ENCODE measurements at places on chromosomes 3 and 15.

DNA sequence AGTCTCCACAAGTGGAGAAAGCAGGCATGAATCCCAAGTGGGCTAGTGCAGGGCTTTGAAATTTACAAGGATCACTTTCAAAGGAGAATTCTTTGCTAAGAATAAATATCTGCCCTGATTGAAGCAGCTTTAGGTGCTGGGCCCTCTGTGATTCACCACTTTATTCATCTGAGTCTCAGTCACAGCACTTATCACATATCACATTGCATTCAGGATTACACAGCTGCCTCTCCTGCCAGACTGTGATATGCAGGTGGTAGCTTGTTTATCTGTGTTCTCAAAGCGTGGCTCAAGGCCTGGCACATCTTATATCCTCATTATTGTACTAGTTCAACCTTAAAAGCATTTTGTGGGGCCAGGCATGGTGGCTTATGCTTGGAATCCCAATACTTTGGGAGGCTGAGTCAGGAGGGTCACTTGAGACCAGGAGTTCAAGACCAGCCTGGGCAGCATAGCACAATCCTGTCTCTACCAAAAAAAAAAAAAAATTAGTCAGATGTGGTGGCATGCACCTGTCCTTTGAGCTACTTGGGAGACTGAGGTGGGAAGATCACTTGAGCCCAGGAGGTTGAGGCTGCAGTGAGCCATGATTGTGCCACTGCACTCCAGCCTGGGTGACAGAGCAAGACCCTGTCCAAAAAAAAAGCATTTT lies 156.9 kb upstream of the EIF1B start:
- no peak for DNase-seq

DNA sequence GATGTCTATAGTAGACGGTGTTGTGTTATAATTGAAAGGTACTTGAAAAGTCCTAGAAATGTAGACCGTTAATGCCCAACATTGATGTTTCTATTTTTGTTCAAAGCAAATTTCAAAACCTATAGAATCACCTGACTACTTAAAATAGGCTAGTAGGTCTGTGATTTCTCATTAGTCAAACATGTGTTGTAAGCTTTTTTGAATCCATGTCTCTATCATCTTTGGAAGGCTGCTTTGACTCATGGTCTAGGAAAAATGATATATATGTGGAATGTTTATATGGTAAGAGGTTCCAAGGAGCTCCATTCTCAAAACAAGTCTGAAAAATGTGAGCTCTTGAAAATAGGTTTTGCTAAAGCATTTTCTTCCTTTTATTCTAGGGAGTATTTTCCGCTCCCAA lies 375.3 kb downstream of the LPP start:
- DNase-seq: no peak

DNA sequence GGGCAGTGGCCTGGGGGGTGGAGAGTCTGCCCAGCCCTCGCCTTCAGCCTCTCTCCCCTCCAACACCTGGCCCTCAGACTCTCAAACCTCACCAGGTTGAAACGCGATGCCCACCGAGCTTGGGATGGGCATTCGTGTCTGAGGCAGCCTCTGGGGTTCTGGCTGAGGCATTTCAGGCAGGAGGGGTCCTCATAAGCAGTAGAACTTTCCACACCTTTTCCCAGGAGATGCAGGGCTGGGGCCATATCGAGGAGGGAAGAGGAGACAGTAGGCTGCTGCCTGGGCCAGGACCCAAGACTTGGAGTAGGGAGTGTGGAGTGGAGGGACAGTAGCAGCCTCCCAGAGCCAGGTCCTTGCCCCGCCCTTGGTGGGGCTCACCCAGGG lies 24.6 kb downstream of the ACAA1 start:
- no peak for DNase-seq

DNA sequence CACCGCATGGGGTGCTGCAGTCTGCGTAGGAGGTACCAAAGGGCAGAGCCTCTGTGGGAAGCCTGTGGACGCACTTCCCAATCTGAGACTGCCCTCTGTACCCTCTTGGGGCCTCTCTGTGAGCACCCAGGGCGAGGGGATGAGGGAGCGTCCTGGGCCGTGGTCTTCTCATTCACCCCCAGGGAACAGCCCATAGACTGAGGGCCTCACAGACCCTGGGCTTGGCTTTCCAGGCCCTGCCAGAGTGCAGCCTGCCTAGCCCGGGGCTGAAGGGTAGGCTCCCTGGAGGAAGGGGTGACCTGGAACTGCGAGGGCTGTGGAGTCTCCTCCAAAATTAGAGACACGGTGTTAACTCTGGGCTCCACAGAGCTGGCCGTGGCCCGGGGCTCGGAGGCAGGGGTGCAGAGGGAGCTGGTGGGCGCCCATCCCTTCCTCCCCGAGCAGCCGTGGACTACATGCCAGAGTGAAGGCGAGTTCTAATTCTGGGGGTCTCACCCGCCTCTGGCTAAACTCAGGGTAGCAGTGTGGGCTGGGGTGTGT lies 468 bp upstream of the SPTBN5 start:
- no peak for DNase-seq

GRCh38 chr3:40585381-40586016 lies 60.7 kb downstream of the ZNF621 start:
- no peak for DNase-seq

DNA sequence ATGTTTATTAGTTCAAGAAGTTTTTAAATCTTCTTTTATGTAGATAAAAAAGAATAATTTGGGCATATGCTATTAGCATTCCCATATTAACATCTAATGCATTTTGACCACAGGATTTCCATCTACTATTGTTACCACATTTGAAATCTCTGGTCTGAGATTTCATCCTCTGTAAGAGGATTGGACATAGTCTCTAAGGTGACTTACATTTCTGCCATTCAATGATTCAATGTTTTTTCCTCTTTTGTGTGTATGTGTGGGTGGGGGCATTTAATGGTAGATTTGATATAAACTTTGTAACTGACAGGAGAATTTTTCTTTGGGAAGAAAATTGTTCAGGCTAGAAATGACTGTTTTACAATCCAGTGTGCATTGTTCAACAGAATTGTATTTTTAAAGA lies 307.3 kb upstream of the RBMS3 start:
- DNase-seq: no peak

DNA sequence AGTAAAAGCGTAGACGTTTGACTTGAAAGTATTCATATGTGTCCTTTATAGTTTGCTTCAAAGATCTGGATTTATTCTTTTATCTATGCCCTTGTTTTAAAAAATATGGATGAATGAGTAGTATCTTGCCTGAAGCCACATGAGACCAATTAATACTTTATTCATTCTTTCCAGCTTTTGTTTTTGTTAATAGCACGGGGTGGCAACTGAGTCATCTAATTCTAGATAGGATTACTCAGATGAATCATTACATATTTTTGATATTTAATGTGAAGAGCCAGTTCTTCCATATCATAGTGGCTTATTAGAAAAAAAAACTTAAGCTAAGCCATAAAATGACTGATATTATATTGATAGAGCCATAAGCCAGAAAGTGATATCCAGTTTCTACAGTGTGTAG lies 121.9 kb downstream of the BBX start:
- no peak for DNase-seq

DNA sequence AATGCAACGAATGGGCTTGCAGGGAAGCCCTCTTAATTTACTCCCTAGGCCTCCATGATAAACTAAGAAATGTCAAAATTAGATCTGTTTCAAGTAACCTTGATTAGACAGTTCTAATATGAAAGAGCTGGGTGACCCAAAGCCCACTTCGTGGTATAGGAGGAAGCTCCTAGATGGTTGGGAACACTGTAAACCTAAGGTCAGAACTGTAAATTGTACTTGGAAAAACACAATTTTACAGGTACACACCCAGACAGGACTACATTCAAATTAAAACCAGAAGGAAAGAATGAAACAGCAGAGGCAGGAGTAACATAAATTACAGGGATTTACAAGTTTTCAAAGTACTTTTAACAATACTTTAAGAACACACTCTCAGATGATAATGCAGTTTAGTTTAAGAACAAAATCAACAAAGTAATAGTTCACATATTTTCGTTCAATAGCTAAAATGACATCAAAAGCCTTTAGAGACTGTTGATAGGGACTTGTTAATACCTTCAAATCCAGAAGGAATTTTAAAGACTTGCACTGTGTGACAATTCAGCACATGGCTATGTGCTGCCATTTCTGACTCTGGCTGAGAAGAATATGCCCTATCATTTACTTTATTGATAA lies 18.4 kb downstream of the ISL2 start:
- DNase-seq: no peak

DNA sequence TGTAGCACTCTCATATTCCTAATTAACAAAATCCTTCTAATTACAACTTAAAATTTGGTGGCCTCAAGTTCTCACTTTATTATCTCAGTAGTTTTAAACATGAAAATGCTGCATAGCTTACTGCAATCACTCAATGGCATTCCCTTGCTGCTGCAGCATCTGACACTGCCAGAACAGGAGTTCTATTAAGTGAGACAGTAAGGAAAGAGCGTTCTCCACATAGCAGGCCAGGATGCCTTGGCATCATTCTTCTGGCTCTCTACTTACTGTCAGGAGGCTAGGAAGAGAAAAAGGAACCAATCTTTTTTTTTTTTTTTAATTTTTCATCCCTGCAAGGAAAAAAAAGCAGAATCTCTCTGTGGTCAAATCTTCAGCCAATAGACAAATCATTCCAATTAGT lies 3.2 kb downstream of the CNBP start:
- no peak for DNase-seq

DNA sequence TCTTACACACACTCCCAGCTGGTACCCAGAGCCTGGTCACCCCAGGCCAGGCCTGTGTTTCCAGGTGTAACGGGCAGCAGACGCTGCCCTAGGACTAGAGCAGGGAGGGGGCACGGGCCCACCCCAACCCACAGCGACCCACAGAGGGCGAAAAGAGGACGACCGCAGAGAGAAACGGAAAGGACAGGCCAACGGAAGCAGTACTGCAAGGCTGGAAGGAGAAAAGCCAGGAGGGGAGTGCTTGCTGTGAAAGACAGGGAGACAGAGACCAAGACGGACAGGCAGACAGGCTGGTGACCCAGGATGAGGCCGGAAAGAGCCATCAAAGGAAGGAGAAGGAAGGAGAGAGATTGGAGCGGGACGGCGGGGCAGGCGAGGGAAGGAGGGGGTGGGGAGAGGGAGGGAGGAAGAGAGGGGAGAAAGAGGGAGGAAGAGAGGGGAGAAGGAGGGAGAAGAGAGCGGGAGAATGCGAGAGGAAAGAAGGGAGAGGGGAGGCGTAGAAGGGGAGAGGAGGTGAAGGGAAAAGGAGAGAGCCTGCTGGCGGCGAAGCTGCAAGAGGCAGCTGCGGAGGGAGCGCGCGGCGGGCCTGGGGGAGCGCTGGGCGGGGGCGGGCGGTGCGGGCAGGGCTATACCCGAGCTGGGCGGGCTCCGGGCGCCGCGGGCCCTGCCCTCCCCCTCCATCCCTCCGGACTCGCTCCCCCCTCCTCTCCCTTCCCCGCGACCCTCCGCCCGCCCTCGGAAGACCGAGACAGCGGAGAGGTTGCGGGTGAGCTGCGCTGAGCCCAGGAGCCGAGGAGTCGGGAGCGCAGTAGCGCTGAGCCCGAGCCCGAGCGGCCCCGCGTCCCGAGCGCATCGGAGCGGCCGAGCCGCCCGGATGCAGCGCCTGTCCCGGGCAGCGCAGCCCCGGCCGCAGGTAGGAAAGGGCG lies at the start of gene SLC6A1:
Gene SLC6A1, plus strand, starts transcription at position 732 of the 926 bp plus-strand sequence. CDS start 24,464 bp downstream, outside the sequence.
- DNase-seq: no peak

DNA sequence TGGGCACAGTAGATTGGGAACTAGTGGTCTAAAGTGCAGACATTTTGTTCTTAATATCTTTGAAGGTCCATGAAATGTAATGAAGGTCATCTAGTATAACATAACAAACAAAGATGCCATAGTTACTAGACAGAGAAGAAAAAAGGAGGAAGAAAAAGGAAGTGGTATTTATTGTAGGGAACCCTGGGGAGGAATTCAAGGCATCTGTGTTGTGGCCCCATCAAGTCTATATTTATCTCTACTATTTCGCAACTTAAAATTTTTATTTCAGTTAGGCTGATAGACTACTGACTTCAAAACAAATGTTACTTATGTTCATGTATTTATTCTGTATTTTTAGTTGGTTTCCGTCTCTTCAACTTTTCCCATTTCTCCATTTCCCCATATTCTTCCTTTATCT lies 48.9 kb upstream of the ZDHHC23 start:
- no peak for DNase-seq

- no peak for DNase-seq
These were observed 762.7 kb downstream of the ROBO1 start for GRCh38 chr3:79005084-79005483.

DNA sequence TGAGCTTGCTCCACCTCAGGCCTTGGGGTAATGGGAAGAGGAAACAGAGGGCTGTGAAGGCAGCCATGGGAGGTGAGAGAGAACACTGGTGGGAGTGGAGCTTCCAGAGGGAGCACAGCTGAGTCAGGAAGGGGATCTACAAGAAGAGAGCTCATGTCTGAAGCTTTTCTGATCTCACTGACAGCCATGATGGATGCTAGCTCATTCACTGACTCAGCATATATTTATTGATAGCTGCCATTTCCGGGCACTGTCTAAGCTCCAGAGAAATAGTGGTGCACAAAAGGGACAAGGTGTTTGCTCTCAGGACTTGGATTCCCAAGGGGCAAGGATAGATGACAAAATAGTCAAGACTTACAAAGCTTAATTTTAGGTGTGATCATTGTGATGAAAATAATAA lies 218.8 kb downstream of the CLSTN2 start:
- no peak for DNase-seq

DNA sequence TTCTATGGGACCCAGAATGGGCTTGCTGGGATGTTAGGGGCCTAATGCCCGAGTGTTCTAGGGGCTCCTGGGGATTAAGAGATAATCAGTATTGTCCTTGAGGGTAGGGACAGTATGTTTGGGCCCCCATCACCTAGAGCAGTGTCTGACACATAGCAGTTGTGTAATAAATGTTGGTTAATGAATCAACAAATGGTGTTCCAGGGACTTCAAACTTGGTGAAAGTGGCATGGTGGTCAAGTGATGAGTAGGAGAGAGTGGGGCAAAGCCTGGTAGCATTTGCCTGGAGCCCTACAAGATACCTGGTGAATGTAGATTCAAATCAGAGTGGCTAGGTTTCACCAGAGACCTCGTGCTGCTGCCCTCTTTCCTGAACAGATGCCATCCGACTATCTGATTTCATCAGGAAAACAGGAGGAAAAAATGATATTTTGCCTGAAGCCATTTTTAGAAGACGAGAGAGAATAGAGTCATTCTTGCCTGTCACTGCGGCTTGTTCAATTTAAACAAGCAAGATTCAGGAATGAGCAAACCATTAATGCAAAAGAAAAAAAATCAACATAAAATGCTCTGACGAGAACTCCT lies 117.3 kb downstream of the RPL22L1 start:
- no peak for DNase-seq

DNA sequence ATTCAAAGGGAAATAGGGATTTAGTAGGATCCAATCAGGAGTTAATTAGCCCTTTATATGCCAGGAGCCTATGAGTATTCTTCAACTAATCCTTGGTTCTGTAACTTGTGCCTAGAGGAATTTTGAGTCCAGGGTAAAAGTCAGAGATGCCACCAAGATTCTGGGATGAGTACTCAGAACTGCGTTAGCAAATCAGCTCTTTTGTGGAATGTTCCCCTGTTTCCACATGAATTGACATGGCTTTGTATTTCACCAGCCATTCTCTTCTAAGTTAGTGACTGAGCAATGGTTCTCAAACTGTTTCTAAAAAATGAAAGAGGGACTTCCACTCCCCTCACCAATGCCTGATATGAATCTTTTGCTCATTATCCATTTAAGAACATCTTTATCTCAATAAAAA lies 508.7 kb downstream of the SOX2 start:
- no peak for DNase-seq

All from CD4-positive, CD25-positive, alpha-beta regulatory T cell (primary cell).